ENCODE measurements at places on chromosomes 6 and 20. TPM values are rescaled to one million over a fixed set of nuclear protein-coding genes. Genes with fewer than 3 reads are reported as not detected.

The SLC12A5 gene
- 0.70 TPM for total RNA-seq

The SLC32A1 gene
- not detected for total RNA-seq

The TRERF1 gene
- total RNA-seq = 19.7 TPM

The LAMP5 gene
- not detected for total RNA-seq

Measured in T-helper 2 cell treated with Interferon-gamma antibody and Interleukin-4, amounts not matched to agents 100 ng/mL and 5 ng/mL, for 36 hours (primary cell).